ENCODE measurements at places on chromosomes 11 and 22. TPM values are rescaled to one million over a fixed set of nuclear protein-coding genes. Genes with fewer than 3 reads are reported as not detected.

DNA sequence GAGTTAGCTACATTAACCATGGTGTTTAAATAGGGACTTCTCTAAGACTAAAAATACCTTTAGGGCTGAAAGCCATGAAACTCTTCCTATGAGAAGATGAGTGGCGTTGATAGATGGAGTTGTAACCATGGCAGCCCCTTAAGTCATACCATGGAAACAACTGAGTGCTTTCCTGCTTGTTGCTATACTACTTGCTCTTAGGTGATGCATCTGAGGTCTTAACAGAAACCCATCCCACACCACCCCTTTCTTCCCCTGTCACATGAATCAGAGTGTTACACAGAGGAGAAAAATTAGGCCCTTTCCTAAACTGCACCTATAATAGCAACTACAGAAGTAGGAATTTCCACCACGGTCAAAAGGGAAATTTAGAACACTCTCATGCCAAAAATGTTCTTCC is 64.3 kb upstream of the ZC3H12C start:
- DNase-seq: peak; percentile 16

DNA sequence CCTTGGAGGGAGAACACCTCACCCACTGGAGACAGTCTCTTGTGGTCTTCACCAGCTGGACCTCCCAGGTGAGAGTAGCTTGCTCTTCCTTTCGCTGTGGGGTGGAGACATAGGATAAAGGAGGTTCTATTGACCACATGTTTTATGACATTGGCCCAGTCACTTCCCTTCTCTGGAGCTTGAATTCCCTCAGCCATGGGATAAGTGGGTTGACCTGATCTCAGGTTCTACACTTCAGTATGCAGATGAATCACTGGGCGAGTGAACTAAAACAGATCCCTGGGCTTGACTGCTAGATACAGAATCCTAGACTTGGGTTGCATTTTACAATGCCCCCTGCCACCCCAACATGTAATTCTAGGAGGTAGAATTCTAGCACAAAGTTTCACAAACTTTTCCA is 54.8 kb upstream of the PRSS23 start:
- no peak for DNase-seq

DNA sequence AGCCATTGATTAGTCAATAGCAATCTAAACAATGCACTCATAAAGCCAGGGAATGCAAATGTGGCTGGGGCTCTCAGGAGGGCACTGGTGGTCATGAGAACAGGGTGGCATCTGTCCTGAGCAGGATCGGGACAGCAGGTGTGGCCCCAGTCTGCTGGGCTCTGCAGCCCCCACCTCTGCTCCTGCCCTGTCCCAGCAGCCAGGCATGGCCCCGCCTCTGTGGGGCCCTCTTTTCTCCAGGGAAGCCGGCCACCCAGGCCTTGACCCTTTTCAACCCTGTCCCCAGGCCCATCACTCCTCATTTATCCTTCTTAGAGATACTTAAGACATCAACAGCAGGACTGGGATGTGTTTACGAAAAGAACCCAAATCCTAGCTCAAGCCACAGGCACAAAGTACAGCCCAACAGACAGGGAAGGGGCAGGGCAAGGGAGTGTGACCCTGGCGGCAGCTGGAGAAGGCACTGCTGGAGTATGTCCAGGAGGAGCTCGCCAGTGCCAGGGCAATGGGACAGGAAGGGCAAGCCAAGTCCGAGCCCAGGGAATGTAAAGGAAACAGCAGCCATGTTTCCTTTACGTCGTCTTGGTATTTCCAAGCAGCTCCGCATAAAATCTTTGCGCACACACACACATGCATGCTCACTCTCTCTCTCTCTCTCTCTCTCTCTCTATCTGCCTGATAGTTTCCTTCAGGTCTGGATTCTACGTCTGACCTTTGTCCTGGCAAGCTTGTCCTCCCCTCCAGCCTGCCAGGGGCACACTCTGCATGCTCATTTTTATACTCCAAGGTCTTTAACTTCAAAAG is 59.9 kb downstream of the DGCR2 start:
- peak; percentile 29 for DNase-seq

- peak; percentile 55 for DNase-seq
These were observed 112.2 kb downstream of the SBF2 start for GRCh38 chr11:10181811-10182210.

The ADM2 gene
- total RNA-seq: 0.25 TPM

The CDC45 gene
- total RNA-seq: 8.2 TPM

All from dermis microvascular lymphatic vessel endothelial cell (primary cell).